Stimulated activated CD4-positive, alpha-beta T cell treated with anti-CD3 and anti-CD28 coated beads, Interleukin-2, amount 100 ng/mL, for 24 hours (primary cell): ENCODE measurements at places on chromosomes 1 and 21.

GRCh38 chr1:23704834-23705495 is 13.4 kb downstream of the RPL11 start:
- no peak for DNase-seq

GRCh38 chr1:41005876-41006275 is 15.6 kb downstream of the SLFNL1 start:
- no peak for DNase-seq

GRCh38 chr1:47501069-47501468 is 63.2 kb downstream of the FOXD2 start:
- no peak for DNase-seq

DNA sequence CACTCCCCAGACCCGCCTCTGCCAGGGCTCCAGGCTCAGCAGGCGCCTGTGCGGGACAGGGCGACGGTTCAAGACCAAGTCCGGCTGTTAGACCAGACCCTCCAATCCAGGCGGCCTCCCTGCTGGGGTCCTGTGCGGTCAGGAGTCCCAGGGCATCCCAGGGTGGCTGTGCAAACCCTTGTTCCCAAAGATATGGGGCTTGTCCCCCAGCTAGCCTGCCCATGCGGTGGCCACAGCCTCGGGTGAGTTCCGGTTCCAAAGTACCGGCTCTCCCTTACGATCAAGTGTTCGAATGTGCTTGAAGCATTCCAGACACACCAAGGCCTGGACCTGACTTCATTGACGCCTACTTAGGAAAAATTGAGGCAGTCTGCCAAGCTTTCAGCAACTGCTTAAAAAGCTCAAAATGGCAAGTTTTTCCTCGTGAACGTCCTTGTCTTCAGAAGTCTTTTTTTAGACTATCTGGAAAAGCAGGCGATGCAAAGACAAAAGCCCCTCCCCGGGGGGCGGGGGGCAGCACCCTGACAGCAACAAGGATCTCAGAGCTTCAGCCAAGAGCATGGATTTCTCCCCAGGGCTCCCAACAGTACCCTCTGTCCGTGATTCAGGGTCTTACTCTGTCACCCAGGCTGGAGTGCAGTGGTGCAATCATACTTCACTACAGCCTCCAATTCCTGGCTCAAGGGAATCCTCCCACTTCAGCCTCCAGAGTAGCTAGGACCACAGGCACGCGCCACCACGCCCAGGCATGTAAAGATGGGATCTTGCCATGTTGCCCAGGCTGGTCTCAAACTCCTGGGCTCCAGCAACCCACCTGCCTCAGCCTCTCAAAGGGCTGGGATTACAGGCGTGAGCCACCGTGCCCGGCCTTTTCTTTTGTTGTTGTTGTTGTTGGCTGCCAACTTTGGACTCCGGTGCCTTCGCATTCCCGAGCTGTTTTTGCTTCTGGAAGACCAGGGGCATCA is 2.3 kb downstream of the FAAP20 start:
- DNase-seq: no peak
